ENCODE measurements at places on chromosomes 3 and 15.

- DNase-seq = no peak
Observed at GRCh38 chr3:114133947-114134346, 44.9 kb downstream of the DRD3 start.

DNA sequence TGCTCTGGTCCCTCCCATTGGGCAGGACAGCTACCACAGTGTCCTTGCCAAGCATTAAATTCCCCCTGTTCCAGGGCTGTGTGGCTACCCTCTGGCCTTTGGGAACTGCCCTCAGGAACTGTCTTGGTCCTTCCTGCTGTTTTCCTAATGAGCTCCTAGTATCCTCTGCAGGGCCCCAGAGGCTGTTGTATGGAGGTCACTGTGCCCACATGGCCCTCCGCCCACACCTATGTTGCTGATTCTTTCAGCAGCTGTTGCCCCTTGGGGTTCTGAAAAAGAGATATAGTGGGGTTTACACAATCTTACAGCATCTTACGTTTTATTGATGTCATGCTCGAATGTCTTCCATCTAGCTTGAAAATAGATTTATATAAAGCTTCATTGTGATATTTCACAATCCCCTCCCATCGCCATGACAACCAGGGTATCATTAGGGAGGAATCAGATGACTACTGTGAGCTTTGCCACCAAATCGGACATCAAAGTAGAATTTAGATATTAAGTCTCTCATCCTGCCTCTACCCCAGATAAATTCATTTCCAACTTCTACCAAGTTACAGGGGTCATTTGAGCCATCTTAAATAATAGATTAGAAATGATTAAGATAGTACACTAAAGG, 97.1 kb upstream of the NR2E3 start:
- DNase-seq = no peak

DNA sequence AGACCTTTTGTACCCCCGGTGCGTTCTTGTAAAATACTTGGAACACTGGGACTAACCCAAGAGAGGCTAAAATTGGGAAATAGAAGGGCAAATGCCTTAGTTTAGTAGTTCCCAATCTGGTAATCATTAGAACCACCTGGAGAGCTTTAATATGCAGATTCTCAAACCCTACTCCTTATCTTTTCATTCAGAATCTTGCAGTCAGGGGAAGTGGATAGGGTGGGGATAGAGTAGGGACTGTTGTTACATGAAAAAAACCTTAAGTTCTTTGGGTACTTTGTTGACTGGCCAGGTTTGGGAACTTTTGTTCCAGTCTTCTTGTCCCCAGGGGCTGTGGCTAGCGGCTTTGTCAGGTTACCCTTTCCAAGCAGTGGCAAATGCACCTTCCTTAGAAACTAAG, 15.9 kb downstream of the MAPKBP1 start:
- no peak for DNase-seq

DNA sequence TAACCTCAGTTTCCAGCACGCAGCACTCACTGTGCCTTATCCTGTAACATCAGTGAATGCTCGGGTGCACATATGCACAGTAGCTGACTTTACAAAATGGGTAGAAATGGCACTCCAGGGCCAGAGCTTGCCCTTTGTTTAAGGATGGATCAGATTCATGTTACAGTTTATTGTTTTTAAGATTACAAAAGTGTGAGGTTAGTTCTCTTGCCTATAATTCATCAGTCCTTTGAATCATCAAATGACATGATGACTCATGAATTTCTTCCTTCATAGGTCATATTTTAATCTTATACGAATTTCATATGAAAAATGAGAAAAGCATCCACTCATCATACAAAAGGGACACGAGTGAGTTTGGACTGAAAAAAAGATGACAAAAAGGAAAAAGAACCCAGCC, 545.3 kb downstream of the GBE1 start:
- DNase-seq = no peak

DNA sequence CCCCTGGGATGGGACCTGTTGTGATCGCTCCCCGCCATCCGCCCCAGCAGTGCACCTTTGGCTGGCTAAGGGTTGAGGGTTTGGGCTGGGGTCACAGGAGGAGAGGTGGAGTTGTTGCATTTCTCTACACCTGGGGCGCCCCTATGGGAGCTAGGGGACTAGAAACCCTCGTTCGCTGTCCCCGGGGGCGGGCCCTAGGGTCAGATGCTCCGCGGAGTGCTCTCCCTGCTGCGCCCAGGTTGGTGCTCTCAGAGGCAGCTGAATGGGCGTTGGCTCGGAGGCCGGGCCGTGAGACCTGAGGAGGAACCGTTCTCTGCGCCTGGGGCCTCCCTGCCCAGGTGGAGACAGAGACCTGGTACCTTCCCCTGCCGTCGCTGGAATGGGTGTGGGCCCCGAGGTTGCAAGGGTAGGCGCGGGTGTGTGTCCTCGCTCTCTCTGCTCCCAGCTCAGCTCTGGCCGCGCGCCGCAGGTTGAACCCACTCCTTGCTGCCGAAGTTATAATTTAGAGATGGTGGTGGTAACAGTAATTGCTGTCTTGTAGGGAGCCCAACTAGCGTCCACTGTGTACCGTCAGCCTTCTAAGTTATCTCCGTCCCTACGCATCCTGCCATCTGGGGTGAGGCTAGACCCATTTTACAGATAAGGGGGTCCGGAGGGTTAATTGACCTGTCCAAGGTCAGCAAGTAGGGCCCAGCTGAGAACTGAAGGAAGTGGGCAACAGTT, 965 bp downstream of the FLNB start:
- DNase-seq = peak; percentile 34

DNA sequence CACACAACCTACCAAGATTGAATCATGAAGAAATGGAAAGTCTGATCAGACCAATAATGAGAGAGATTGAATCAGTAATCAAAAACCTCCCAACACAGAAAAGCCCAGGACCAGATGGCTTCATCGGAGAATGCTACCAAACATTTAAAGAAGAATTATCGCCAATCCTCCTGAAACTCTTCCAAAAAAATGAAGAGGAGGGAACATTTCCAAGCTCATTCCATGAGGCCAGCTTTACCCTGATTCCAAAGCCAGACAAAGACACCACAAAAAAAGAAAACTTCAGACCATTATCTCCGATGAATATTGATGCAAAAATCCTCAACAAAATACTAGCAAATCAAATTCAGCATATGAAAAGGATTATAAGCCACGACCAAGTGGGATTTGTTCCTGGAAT, 94.1 kb downstream of the SENP2 start:
- no peak for DNase-seq

DNA sequence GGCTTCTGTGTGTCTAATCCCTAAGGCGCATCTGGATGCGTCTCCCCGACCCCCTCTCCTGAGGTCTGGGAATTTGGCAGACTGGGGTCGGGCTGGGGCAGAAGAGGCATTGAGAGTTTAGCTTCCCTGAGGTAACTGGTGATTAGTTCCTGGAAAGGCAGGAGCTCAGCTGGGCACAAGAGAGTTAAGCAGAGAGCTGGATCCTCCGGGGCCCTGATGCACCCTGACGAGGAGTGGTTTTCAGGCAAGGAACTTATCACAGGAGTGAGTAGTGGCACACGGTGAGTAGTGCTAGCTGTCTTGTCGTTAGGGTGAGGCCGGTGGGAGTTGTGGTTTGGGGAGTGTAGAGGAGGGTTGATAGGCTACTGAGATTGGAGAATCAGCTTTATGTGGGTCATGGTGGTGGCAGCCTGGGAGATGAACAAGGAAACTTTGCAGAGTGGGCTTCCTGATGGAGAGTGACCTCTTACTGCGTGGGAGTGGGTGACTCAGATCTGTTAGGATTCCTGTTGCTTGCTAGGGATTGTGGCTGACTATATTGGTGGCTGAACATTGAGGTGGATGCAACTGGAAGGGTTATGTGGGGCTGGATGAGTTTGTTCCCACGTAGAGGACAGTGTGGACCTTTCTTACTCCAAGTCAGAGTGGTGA, 897 bp downstream of the RAD54L2 start:
- DNase-seq = no peak

- DNase-seq = no peak
Observed at GRCh38 chr3:71399478-71399877, 184.1 kb downstream of the FOXP1 start.

DNA sequence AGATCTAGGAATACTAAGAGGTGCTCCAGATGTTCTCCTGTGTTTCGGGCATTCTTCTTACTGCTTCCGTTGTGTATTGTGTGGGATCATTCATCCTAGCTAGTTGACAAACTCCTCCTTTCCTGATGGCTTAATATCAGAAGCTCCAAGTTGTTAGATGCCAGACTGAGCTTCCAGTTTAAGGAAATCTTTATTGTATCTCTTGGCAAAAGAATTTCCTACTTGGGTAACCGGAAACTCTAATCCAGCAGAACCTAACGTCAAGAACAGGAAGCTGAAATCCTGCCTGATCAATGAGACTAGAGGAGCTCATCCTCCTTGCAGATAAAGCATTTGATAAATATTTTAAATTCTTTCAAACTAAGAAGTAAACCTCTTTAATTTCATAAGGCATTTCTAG, 27.7 kb upstream of the MYH15 start:
- no peak for DNase-seq

DNA sequence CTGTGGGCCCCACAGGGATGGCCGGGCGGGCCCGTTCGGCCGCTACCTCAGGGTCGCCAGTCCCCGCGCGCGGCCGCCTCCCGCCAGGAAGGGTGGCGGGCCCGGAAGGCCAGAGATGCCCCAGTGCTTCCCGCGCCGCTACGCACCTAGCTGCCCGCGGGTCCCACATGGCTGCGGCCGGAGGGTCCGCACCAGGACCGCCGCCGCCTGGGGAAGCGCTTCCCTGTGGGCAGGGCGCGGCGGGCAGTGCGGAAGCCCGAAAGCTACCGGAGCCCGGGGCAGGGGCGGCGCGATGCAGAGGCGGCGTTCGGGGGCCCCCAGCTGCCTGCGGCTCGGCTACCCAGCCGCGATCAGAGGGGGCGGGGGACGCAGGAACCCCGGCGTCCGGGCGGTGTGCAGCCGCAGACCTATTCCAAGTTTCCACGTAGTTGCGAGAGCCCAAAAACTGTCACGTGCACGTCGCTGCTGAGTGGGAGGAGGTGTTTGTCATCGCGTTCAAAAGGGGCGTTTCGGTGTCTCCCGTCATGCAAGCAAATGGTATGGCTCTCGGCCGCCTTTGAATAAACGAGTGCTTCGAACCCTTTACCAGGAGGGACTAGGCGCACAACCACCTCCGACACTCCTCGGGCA, at the start of gene TRANK1:
Gene TRANK1 (minus strand): TSS at position 414 of the 630 bp plus-strand sequence. CDS start 245 bp downstream, at position 169.
- DNase-seq = peak; percentile 80

GRCh38 chr3:196517919-196518318, 2.8 kb upstream of the SMCO1 start:
- no peak for DNase-seq

All from CD4-positive, alpha-beta T cell (primary cell).